Stimulated activated CD4-positive, alpha-beta T cell treated with anti-CD3 and anti-CD28 coated beads, Interleukin-1b, Interleukin-23, amount 100 ng/mL, for 1 hour (primary cell): ENCODE measurements at places on chromosomes 2 and 18.

GRCh38 chr18:1213126-1213525 is 308.5 kb downstream of the ADCYAP1 start:
- no peak for DNase-seq

- no peak for DNase-seq
Measured at GRCh38 chr2:218998414-218999002, 5.3 kb upstream of the CRYBA2 start.

- DNase-seq: no peak
Measured at GRCh38 chr18:46736135-46736534, 20.7 kb downstream of the ST8SIA5 start.

- no peak for DNase-seq
Measured at GRCh38 chr2:152445791-152446201, 110.8 kb downstream of the FMNL2 start.

- DNase-seq: no peak
Measured at GRCh38 chr18:79503406-79503805, 107.7 kb downstream of the NFATC1 start.

DNA sequence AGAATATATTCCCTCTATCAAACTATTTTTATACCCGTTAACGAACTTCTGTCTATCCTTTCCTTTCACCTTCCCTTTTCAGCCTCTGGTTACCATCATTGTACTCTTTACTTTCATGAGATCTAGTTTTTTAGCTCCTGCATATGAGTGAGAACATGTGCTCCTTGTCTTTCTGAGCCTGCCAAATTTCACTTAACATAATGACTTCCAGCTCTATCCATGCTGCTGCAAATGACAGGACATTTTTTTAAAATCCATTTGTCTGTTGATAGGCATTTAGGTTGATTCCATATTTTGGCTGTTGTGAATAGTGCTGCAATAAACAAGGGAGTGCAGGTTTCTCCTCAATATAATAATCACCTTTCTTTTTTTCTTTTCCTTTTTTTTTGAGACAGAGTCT is 8.2 kb upstream of the CCDC195 start:
- no peak for DNase-seq

GRCh38 chr2:229296016-229296415 is 24.9 kb upstream of the PID1 start:
- DNase-seq: no peak

GRCh38 chr2:141103216-141103615 is 1027.6 kb downstream of the LRP1B start:
- no peak for DNase-seq
